ENCODE measurements at places on chromosomes 12 and 14.

GRCh38 chr14:92528486-92529100 is 15.0 kb downstream of the RIN3 start:
- DNase-seq = no peak
- H3K4me3 ChIP-seq = no peak overlapping the region
- no peaks in the 10 kb centered on the region for H3K36me3 ChIP-seq
- H3K4me1 ChIP-seq = peaks cover 4% of the 10 kb centered on the region

GRCh38 chr14:25349269-25349668 is 299.3 kb upstream of the STXBP6 start:
- DNase-seq = no peak
- H3K4me1 ChIP-seq = no peaks in the 10 kb centered on the region
- no peaks in the 10 kb centered on the region for H3K27me3 ChIP-seq
- no peak overlapping the region for H3K4me3 ChIP-seq
- no peak overlapping the region for H3K27ac ChIP-seq
- H3K36me3 ChIP-seq = no peaks in the 10 kb centered on the region

GRCh38 chr14:101071493-101071906 is 168.0 kb upstream of the RTL1 start:
- no peak for DNase-seq
- no peaks in the 10 kb centered on the region for H3K27me3 ChIP-seq
- H3K4me1 ChIP-seq = no peaks in the 10 kb centered on the region
- no peaks in the 10 kb centered on the region for H3K36me3 ChIP-seq
- H3K27ac ChIP-seq = no peak overlapping the region

DNA sequence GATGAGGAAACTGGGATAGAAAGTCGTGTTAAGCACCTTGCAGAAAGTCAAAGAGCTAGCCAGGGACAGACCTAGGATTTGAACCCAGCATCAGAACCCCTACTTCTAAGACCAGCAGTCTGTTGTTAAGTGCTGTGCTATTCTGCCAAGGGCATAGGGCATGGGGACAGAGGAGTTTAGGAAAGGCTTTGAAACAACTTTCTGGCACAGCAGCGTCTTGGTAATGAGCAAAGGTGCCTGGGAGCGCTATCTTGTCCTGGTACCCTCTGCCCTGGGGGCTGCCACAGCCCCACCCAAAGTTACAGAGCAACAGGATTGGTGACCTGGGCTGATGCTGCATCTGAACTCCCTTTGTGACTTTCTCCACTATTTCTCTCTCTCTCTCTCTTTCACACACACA is 1108.1 kb downstream of the BCL11B start:
- H3K36me3 ChIP-seq = no peaks in the 10 kb centered on the region
- H3K4me3 ChIP-seq = no peak overlapping the region
- DNase-seq = no peak
- no peaks in the 10 kb centered on the region for H3K27me3 ChIP-seq
- H3K4me1 ChIP-seq = no peaks in the 10 kb centered on the region

- H3K4me1 ChIP-seq = no peaks in the 10 kb centered on the region
- no peaks in the 10 kb centered on the region for H3K27me3 ChIP-seq
Measured at GRCh38 chr14:87059060-87059839, 933.7 kb downstream of the GALC start.

- no peak for DNase-seq
- no peaks in the 10 kb centered on the region for H3K27me3 ChIP-seq
- no peaks in the 10 kb centered on the region for H3K36me3 ChIP-seq
- H3K4me3 ChIP-seq = no peak overlapping the region
Measured at GRCh38 chr14:89616852-89617341, 199.9 kb upstream of the FOXN3 start.

DNA sequence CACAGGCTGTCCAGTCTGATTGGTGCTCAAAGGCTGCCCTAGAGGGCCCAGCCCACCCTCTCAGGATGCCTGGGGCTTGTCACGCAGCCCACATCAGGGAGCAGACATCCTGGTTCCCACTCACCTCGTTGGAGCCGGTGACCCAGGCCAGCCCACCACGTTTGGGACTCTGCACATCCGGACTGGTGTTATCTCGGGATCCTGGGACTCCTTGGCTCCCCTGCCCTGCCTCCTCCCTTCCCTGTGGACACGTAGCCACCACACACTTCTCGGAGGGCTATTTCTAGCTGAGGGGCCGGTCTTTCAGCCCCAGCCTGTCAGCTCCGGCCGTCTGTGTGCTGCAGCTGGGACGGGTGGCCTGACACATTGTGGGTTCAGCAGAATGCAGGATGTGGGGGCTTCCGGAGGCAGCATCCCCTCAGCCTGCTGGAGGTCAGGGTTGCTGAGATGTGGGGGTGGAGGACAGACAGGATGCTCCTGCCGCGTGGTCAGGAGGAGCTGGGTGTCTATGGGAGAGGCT is 12.8 kb upstream of the FGF23 start:
- no peaks in the 10 kb centered on the region for H3K36me3 ChIP-seq
- no peaks in the 10 kb centered on the region for H3K4me1 ChIP-seq
- no peak overlapping the region for H3K27ac ChIP-seq
- peak; percentile 15 for DNase-seq
- no peaks in the 10 kb centered on the region for H3K27me3 ChIP-seq

GRCh38 chr14:99324291-99324690 is 52.3 kb upstream of the BCL11B start:
- no peaks in the 10 kb centered on the region for H3K4me1 ChIP-seq
- no peak for DNase-seq
- no peak overlapping the region for H3K27ac ChIP-seq
- H3K27me3 ChIP-seq = no peaks in the 10 kb centered on the region
- no peak overlapping the region for H3K4me3 ChIP-seq

DNA sequence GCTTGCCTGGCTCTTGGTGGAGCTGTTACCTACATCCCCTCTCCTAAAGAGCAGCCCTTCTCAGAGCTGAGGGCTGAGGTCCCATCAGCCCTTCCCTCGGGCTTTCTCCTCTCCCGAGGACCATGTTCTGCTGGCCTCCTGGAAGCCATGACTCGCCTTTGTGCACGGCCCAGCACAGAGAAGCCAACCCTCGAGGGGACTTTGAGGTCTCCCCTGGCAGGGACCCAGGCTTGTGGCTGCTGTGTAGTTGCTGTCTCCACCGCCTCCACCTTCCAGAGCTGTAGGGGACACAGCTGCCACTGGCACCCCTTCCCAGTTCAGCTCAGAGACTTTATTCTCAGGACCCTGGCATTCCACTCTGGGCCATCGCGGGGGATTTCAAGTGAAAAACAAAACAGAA is 22.9 kb upstream of the CCND2 start:
- H3K27ac ChIP-seq = no peak overlapping the region
- H3K4me1 ChIP-seq = no peaks in the 10 kb centered on the region
- DNase-seq = no peak
- no peaks in the 10 kb centered on the region for H3K27me3 ChIP-seq
- H3K4me3 ChIP-seq = no peak overlapping the region

DNA sequence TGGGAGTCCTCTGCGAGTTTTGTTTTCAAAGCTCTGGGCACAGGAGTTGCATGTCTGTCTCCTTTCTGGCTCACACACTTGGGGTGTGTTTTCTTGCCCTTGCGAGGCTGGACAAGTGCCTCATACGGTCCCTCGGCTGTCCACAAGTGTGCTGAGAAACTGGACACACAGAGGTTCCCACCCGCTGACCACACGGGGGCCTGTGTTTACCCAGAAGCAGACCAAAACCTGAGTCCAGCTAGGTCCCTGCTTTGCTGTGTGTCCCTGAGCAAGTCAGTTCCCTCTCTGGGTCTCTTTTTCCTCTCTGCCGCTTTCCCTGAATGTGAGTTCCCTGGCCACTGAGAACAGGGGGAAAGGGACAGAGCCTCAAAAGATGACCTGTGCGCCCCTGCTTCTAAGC is 678 bp upstream of the OAS2 start:
- H3K27me3 ChIP-seq = no peaks in the 10 kb centered on the region
- H3K36me3 ChIP-seq = no peaks in the 10 kb centered on the region
- peaks cover 5% of the 10 kb centered on the region for H3K4me1 ChIP-seq
- peak overlapping the region; percentile 52 for H3K27ac ChIP-seq

- no peak overlapping the region for H3K27ac ChIP-seq
- no peaks in the 10 kb centered on the region for H3K27me3 ChIP-seq
- no peak for DNase-seq
Measured at GRCh38 chr14:52253503-52253902, 14.0 kb upstream of the PTGDR start.

- no peak overlapping the region for H3K27ac ChIP-seq
- no peaks in the 10 kb centered on the region for H3K27me3 ChIP-seq
- H3K4me3 ChIP-seq = no peak overlapping the region
- H3K4me1 ChIP-seq = peaks cover 8% of the 10 kb centered on the region
Measured at GRCh38 chr12:39393890-39394289, 49.0 kb downstream of the KIF21A start.

DNA sequence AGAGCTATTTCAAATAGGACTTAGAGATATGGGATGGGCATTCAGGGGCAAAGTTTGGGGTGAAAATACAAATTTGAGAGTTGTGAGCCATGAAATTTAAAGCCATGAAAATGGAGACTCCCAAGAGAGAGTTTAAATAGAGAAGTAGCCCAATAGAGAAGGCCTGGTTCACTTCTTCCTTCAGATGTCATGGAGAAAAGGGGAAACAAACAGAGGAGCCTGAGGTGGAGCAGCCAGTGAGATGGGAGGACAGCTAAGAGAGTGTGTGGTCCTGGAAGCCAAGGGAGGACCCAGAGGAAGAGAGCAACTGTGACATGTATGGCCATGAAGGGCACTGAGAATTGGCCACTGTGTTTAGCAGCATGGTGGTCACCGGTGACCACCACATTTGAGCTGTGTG is 12.3 kb upstream of the DYNLL1 start:
- H3K27ac ChIP-seq = no peak overlapping the region
- no peaks in the 10 kb centered on the region for H3K4me1 ChIP-seq
- DNase-seq = no peak

DNA sequence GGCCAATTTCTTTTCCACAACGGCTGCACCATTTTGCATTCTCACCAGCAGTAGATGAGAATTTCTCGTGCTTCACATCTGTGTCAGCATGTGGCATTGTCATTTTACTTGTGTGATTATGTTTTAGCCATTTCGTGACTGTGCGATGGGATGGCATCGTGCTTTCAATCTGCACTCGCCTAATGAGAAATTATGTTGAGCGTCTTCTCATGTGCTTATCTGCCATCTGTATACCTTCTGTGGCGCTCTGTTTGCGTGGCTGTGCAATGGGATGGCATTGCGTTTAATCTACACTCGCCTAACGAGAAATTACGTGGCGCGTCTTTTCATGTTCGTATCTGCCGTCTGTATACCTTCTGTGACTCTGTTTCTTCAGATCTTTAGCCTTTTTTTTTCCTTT is 14.9 kb upstream of the GPR132 start:
- DNase-seq = no peak
- H3K4me1 ChIP-seq = peaks cover 12% of the 10 kb centered on the region
- no peaks in the 10 kb centered on the region for H3K27me3 ChIP-seq
- H3K36me3 ChIP-seq = no peaks in the 10 kb centered on the region
- no peak overlapping the region for H3K27ac ChIP-seq
- H3K4me3 ChIP-seq = no peak overlapping the region

GRCh38 chr14:56082880-56083279 is 35.3 kb upstream of the PELI2 start:
- no peak overlapping the region for H3K27ac ChIP-seq
- H3K36me3 ChIP-seq = no peaks in the 10 kb centered on the region
- peaks cover under 1% of the 10 kb centered on the region for H3K4me1 ChIP-seq

DNA sequence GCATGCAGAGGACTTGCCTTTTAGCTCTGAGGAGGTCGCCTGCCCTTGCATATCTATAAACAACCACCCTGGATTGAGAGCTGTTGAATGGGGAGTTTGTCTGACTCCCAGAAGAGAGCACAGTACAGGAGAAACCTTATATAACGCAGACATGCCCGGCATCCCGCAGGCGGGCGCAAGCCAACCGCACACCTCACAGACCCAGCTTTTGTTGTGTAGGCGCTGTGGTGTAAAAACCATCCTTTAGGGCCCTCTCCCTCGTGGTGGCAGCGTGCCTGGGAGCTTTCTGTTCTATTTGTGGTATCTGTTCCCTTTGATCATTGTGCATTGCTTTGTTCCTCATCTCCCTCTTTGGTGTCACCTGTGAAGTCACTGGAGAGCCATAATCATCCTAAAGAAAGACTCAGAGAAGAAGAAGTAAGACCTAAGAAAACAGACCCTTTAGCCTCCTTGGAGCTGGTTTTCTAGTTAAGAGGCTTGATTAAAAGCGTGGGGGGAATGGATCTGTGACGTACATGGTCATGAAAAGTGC is 77.7 kb downstream of the ETV6 start:
- H3K4me3 ChIP-seq = no peak overlapping the region
- no peaks in the 10 kb centered on the region for H3K27me3 ChIP-seq
- DNase-seq = no peak
- no peaks in the 10 kb centered on the region for H3K36me3 ChIP-seq
- no peak overlapping the region for H3K27ac ChIP-seq
- peaks cover 80% of the 10 kb centered on the region for H3K4me1 ChIP-seq

DNA sequence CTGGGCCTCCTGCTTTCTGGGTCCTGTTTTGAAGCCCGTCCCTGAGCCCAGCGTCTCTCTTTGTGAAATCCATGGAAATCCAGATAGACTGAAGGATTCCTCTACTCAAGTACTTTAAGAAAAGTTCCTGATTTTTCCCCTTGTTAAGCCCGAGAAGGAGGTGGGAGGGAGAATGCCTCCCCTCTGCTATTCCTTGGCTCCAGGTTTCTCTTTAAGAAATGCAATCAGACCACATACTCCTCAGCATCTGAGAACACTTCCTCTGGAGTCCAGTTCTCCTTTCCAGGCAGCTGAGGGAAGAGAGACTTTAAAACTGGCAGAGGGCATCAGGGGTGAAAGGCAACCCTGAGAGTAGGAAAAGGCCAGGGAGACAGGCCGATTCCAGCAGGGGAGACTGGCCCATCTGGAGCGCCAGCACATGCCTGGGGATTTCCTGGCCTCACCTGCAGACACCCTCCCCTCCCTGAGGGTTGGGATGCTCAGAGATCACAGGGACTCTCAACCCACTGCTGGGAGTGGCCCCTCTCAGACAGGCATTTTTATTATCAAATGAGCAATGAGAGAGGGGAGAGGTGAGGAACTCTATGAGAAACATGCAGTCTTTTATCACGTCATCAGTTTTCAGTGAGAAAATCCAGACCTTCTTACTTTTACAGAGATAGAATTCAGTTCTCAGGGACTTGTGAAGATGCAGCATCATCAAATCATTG is 2.0 kb upstream of the EMP1 start:
- H3K36me3 ChIP-seq = no peaks in the 10 kb centered on the region
- peak; percentile 29 for DNase-seq
- H3K4me1 ChIP-seq = peaks cover 44% of the 10 kb centered on the region
- H3K4me3 ChIP-seq = no peak overlapping the region
- H3K27me3 ChIP-seq = no peaks in the 10 kb centered on the region
